Activated CD4-positive, alpha-beta T cell treated with anti-CD3 and anti-CD28 coated beads for 24 hours (primary cell): ENCODE measurements at places on chromosomes 5 and 9.

DNA sequence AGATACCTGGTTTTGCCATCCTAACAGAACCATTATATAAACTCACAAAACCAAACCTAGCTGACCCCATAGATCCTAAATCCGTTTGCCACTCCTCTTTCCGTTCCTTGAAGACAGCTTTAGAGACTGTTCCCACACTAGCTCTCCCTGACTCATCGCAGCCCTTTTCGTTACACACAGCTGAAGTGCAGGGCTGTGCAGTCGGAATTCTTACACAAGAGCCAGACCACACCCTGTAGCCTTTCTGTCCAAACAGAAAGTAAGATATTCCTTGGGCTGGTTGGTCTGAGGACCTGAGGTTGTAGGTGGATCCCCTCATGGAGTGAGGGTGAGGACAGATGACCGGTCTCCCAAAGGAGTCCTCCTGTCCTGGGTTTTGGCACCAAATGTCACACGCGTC is 56.7 kb upstream of the NAA35 start:
- no peak for DNase-seq

- DNase-seq, result no peak
Observed at GRCh38 chr9:19424176-19424779, 15.5 kb downstream of the ACER2 start.

- DNase-seq, result no peak
Observed at GRCh38 chr5:80916676-80917075, 43.5 kb upstream of the RASGRF2 start.

GRCh38 chr9:134166374-134166773 is 2.0 kb upstream of the RNU6ATAC start:
- DNase-seq, result no peak

DNA sequence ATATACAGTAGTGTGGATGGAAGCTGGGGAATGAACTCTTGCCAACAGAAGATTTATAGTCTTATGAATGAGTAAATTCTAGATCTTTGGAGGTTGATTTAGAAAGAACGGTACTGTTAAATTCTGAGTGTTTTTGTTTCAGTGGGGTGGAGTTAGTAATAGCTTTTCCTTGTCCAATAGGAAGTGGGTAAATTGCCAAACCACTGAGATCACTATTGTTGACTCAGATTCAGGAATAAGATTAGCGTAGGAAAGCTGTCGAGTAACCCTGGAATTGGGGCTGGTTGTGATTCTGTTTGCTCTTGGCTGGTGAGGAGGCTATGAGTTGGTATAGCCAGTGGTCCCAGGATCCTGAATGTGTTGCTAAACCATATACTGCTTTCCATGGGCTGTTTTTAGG is 155.6 kb downstream of the ARHGAP26 start:
- DNase-seq, result no peak

- no peak for DNase-seq
Observed at GRCh38 chr9:24698881-24699518, 153.3 kb upstream of the IZUMO3 start.

GRCh38 chr5:74428876-74429275 is 211.7 kb downstream of the ENC1 start:
- no peak for DNase-seq

GRCh38 chr5:39356263-39356662 is 8.0 kb downstream of the C9 start:
- no peak for DNase-seq

- DNase-seq, result no peak
Observed at GRCh38 chr5:78483809-78484521, 123.5 kb downstream of the SCAMP1 start.

GRCh38 chr5:175107865-175108264 is 336.1 kb downstream of the DRD1 start:
- DNase-seq, result no peak

DNA sequence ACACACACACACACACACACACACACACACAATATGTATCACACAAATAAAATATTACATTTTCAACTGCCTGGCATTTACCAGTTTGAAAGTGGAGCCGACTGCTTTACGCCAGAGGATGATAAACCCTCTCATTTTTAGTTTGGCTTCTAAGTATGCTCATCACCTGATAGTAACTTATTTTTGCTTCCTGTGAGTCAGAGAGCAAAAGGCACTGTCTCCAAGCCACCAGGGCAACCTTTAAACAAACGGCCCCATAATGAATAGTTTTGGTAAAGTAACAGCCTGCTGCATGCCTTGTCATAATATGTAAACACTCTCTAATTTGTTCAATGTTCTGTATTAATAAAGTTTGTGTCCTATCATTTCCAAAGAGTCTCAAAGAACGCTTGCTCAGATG is 26.9 kb downstream of the KLF4 start:
- DNase-seq, result no peak

DNA sequence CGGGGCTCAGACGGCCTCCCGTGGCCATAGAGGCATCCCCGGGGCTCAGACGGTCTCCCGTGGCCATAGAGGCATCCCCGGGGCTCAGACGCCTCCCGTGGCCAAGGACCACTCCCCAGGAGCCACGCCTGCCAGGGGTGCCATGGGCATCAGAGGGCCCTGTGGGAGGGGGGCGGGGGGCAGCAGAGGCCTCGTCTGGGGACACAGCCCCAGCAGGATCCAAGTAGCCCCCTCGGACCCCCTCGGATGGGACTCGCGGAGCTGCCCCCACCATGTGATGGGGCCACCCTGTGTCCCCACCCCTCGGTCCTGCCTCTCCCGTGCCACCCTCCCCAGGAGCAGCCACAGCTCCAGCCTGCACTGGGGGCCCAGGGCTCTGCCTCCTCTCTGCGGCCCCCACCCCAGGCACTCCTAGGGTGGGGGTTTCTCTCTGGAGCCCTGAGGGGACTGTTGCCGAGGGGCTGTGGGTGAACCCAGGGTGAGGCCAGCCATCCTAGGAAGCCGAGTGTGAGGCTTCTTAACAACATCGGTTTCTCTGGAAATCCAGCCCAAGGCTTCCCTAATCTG is 2.5 kb downstream of the ENTPD8 start:
- no peak for DNase-seq

- DNase-seq, result no peak
Observed at GRCh38 chr5:87099291-87099839, 168.3 kb upstream of the RASA1 start.

DNA sequence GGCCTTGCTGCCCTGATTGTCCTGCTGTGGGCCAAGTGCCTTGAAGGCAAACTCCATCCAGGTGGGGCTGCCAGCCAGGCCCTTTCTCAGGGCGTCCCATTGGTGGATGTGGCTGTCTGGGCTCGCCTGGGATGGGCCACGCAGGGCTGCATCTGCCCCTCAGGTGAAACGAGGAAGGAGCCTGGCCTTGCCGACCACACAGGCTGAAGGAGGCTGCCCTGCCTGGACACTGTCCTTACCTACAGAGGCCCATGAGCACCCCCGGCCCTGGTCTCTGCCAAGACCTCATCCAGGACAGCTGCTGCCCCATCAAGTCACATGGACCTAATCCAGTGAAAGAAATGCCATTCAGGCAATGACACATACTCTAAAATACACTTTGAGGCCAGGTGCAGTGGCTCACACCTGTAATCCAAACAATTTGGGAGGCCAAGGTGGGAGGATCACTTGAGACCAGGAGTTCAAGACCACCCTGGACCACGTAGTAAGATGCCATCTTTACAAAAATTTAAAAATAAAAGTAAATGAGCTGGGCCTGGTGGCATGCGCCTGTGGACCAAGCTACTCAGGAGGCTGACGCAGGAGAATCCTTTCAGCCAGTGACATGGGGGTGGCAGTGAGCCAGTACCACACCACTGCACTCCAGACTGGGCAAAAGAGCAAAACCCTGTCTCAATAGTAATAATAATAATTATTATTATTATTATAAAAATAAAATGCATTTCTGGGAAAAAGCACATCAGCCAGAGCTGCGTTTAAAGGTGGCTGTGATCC is 33.9 kb downstream of the PNPLA7 start:
- DNase-seq, result no peak

- DNase-seq, result no peak
Observed at GRCh38 chr9:74683322-74683721, 186.2 kb downstream of the RORB start.

GRCh38 chr9:73059247-73059646 is 92.4 kb upstream of the ANXA1 start:
- DNase-seq, result no peak

DNA sequence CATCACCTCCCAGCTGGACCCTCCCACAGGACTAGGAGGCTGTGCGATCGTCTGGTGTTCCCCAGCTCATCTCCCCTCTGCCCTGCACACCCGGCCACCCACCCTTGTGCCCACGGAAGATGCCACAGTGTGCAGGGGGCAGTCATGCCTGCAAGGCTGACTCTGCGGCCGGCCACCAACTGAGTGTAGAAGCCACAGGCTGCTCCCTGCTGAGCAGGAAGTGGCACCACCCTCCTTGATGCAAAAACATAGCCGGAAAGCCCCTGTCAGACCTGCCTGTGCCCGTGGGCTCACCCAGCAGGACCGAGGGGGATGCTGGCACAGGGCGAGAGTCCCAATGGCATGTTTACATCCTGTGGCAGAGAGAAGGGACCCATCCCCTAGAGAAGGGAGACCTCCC is 40.3 kb upstream of the SLC12A7 start:
- DNase-seq, result no peak
